NCI-H2081 (cell line): ENCODE measurements at places on chromosomes 6 and 20.

DNA sequence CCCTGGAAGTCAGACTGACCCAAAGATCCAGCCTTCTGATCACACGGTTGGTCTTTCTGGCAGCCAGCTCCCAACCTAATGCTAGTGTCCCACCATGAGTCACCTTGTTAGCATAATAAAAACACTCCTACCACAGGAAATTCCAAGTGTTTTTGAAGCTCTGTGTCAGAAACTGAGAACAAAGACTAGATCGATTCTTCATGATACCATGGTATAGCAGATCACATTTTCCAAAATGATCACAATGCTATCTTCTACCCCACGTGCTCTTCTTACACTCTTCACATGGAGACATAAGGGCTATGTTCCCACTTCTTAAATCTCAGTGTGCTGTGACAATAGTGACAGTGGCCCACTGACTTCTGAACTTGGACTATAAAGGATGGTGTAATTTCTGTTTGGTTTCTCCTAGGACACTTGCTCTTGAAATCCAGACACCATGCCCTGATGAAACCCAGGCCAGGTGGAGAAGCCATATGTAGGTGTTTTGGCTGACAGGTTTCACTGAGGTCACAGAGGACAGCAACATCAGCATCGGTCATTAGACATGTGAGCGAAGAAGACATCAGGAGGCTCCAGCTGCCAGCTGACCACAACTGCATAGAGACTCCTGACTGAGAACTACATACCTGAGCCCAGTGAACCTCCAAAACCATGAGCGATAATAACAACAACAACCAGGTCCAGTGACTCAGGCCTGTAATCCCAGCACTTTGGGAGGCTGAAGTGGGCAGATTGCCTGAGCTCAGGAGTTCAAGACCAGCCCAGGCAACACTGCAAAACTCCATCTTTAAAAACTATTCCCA lies 57.5 kb downstream of the MKKS start:
- no peak for DNase-seq

DNA sequence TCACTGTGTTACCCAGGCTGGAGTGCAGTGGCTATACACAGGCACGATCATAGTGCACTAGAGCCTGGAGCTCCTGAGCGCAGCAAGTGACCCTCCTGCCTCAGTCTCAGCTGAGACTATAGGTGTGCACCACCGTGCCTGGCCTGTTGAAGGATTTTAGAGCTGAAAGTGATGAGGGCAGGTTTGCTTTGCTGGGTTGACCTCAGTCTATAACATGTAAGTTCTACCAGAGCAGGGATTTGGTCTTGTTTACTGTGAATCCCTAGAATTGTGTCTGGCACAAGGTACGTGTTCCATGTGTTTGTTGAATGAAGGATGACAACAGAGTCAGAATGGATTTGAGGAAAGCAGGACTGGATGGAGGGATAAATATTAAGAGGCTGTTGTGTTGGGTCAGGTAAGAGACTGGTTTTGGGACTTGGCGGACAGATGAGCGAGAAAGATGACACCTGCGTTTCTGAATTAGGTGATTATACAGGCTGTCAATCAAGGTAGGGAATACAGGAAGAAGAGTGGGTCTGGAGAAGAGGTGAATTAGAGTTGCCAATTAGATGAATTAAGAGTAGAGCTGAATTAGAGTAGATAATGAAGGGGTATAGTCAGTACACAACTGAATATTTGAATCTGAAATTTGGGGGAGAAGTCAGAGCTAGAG lies 6.5 kb downstream of the ASXL1 start:
- peak; percentile 5 for DNase-seq

DNA sequence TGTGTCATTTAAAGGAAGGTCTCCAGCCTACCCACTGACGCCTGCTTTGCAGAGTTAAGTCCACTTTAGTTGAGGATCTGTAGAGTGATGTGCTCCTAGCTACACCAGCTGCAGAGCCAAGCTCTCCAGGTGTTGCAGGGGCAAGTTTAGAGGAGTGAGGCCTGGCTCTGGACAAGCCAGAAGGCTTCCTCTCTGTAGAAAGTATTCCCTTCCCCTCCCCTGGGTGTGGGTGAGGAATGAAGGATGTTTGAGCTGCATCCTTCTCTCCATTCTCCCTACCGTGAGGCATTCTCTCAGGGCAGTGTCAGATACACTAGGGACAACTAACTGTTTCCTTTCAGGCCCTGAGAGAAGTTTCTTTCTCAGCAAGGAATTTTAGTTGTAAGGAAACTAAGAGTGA lies 66.5 kb downstream of the ELOVL5 start:
- DNase-seq = no peak

- no peak for DNase-seq
Observed at GRCh38 chr20:50582092-50582491, 71.9 kb downstream of the PTPN1 start.

GRCh38 chr6:160293844-160294243 lies 35.2 kb upstream of the SLC22A2 start:
- DNase-seq = no peak

DNA sequence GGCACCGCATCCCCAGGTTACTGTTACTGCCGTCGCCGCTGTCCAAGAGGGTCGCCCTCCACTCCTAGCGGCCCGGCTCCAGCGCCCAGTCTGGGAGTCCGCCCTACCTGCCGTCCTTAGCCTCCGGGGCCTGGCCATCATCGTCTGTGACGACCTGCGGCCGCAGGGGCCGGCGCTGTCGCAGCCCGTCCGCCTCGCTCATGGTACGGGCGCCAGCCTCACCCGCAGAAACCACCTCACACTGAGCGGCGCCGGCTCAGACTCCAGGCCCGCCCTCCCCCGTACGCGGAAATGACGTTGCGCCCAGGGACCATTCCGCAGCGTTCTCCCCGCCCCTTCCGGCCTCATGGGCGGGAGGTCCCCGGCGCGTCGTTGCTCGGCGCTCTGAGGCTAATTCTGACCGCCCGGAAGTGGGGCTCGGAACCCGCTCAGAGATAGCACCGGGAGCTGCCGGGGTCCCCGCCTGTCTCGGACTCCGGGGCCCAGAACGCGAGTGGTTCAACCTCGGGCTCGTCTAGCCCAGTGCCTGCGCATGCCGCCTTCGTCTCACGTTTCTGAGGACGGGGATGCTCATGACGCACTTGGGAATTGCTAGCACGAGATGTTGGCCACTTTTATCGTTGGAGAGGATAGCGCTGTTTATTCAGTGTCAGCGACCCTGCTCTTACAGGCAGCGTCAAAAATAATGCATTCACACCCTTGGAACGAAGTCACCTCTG lies at the start of gene APMAP:
TSS of gene APMAP (minus strand) at position 265 of the 719 bp plus-strand sequence. CDS start at position 202, 63 bp downstream.
- peak; percentile 94 for DNase-seq

DNA sequence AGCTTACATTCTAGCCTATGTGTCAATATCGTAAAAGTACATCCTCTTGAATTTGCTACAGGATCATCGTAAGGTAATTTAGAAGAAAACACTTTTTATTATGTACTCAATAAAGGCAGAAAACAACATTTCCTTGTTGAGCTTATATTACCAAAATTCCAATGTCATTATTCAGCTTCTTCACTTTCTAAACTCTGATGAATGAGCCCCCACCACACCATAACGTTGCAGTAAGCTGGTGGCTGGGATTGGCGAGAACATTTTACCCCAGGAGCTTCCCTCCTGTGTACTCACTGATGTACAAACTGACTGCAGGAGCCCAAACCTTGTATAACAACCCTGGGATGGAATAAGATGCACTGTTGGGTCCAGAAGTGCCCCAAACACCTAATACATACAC lies 238.1 kb upstream of the MARCKS start:
- no peak for DNase-seq

GRCh38 chr20:38187517-38187916 lies 22.4 kb upstream of the TGM2 start:
- DNase-seq = no peak

- peak; percentile 8 for DNase-seq
Observed at GRCh38 chr6:39416026-39416425, 93.5 kb upstream of the KCNK16 start.

DNA sequence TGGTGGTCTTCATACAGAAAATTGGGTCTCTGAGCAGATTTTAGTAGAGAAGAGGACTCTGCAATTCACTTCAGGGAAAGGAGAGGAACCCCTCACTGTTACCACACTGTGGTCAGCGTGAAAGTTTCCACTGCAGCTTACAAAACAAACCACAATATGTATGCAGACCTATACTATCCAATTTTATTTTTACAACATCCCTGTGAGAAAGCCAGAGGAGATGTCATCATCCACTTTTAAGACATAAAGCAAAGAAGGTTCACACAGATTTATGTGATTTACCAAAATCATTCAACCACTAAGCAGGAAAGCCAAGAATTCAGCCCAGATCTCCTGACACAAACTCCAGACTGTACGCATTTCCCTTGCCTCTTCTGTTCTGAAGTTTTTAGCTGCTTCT lies 442.4 kb downstream of the FRK start:
- DNase-seq = no peak

- no peak for DNase-seq
Observed at GRCh38 chr6:134707342-134708031, 242.4 kb downstream of the ALDH8A1 start.

DNA sequence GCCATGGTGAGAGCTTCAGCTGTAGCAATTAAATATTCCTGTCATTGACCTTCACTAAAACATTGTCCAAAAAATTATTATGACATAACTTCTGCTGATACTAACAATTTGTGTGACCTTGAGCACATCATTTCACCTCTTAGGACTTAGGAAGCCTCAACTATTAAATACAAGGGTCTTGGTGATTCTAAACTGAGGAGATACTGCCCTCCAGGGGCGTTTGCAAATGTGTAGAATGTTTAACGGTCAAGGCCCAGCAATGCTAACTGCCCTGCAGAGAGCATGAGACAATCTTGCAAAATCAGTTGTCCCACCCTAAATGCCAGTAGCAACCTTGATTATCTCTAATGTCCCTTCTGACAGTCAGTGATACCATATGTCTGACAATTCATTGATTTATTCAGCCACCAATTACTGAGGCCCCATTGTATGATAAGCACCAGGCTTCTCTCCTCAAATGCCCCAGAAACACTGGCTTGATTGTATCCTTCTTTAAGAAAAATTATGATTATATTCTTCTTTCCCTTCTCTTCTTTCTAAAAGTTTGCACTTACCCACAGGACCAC lies 284.1 kb upstream of the PLN start:
- no peak for DNase-seq

- DNase-seq = no peak
Observed at GRCh38 chr6:15363523-15364400, 117.9 kb downstream of the JARID2 start.

GRCh38 chr20:54364919-54365318 lies 110.5 kb upstream of the DOK5 start:
- no peak for DNase-seq

DNA sequence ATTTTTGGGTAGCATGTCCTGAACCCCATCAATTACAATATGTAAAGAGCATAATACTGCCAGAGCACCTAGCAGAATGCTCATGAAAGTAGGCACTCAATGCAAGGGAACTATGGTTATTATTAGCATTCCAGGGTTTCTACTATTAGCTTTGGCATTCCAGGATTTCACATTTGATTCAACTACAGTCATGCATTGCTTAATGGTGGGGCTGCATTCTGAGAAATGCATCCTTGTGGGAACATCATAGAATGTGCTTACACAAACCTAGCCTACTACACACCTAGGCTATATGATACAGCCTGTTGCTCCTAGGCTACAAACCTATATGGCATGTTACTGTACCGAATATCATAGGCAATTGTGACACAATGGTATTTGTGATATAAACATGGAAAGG lies 247.8 kb downstream of the CD83 start:
- no peak for DNase-seq

- DNase-seq = no peak
Observed at GRCh38 chr6:71619836-71620235, 266.5 kb upstream of the RIMS1 start.

- no peak for DNase-seq
Observed at GRCh38 chr20:51801122-51801822, 1.0 kb downstream of the SALL4 start.

DNA sequence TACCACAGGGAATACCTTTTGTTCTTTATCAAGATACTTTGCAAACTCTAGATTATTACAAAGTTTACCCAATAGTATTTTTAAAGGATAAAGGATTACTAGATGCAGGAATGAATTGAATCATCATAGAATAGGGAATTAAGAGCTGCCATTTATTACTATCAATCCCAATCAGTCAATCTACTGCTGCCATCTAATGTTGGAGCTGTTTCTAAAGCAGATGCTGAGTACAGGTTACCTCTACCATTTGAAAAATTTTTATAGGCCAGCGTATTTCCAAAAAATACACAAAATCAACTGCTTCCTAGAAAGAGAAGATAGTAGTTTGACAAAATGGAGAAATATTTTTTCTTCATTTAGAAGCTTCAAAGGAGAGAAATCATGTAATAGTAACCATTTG lies 520.4 kb downstream of the ADGRB3 start:
- DNase-seq = peak; percentile 14

DNA sequence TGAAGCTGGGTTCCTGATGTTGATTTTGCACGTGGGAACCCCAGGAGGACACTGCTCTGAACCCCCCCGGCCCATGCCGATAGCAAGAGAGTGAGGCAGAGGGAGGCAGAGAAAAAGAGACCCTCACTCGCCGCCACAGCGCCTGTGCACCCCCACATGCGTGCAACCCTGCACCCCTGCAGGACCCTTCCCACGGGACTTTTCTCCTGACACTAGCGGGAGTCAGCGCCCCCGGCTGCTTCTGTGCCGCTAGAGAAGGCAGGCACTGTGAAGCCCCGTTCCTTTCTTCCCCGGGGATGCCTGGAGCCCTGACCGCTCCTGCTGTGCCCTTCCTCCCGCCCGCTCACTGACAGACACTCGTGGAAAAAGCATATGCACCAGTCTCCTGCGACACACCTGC lies 67.4 kb downstream of the GMPR start:
- DNase-seq = no peak

DNA sequence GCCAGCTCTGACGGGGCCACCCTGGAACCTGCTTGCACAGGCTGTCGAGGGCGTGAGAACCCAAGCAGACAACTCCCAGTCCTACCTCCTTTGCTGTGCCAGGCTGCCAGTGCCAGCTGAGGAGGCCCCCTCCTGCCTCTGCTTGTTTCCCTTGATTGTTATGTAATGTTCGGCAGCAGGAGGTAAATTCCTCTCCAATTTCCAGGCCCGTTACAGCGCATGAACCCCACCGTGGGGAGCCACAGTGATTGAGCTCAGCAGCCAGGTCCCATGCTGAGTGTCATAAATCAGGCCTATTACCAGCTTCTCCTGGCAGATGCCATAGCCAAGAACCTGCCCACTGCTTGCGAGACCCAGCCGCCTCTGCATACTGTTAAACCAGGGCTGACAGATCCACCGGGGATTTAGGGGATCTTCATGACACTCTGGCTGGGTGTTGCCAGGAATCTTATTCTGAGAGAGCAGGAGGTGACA lies 320.5 kb downstream of the DHX35 start:
- peak; percentile 44 for DNase-seq

GRCh38 chr6:82072751-82073150 lies 174.8 kb downstream of the IBTK start:
- DNase-seq = no peak

- DNase-seq = no peak
Observed at GRCh38 chr20:50909413-50909812, 21.8 kb downstream of the ADNP start.

GRCh38 chr20:36775826-36776225 lies 2.3 kb upstream of the DSN1 start:
- no peak for DNase-seq
